ENCODE measurements at places on chromosomes 16 and 17.
A peak's percentile ranks its signal among the peaks of the same experiment; 100 is the strongest.

DNA sequence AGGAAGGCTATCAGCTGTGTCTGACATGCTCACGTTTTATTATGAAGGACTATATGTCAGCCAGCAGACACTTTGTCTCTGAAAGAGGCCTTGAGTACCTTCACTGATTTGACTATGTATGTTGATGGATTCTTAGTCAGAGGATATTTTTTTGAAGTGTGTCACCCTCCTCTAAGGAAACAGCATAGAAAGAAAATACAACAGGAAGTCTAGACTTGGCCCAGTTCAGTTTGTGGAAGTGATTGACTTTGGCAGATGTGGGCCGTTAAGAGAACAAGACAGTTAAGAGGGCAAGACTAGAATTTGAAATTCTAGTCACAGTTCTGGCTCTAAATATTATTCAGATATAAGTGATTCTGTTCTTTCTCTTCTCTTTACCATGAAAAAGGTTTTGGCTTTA, 471.5 kb downstream of the CDH8 start:
- no peak for DNase-seq

DNA sequence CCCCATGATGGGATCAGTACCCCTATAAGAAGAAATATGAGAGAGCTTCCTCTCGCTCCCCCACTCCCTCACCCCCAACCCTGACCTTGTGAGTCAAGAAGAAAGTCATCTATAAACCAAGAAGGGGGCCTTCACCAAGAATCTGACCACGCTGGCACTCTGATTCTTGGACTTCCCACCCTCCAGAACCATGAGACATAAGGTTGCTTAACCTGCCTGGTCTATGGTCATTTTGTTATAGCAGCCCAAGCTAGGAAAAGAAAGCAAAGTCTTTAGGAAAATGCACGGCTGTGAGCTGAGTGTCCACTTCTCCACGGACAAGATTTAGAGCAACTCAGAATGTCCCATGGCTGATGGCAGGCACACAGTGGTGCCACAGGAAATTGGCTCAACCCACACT, 333.5 kb downstream of the SOX9 start:
- DNase-seq, result no peak

DNA sequence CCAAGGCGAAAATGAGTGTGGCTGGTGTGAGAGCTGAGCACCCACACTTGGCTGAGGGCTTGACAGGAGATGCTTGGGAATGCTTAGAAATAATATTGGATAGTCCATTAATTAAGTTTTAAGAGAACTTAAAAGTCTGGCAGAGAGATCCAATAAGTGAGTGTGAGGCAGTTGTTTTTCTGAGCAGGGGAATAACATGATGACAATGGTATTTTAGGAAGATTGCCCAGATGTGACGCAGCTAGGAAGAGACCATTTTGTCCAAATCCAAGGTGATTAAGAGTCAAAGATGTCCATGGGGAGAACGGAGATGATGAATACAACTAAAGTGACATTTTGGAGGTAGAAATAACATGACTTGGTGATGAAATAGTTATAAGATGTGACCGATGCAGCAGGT, 102.8 kb upstream of the AXIN2 start:
- peak; percentile 28 for DNase-seq

GRCh38 chr16:59210955-59211541, 476.9 kb upstream of the GOT2 start:
- peak; percentile 10 for DNase-seq

DNA sequence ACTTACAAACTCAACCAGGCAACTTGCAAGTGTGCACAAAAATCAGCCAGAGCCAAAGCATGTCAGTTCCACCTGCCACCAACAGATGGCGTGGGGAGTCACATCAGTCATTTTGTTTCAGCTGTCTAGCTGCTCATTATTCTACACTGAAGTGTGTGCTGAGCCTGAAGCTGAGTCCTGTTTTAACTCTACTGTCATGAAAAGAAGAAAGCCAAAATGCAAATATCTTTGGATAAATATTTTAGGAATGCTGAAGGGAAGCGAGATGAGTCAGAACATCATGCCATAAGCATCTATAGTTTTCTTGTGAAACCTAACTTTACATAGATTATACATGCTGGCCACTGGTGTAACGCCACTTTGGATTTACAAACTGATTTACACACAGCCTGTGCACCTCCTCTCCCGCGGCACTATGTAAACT, 172.6 kb downstream of the CDK5R1 start:
- DNase-seq, result peak; percentile 73

GRCh38 chr16:89319886-89320781, 102.6 kb downstream of the ZNF778 start:
- peak; percentile 91 for DNase-seq

- DNase-seq, result peak; percentile 71
Observed at GRCh38 chr17:72184805-72185204, 64.0 kb downstream of the SOX9 start.

- no peak for DNase-seq
Observed at GRCh38 chr16:72129976-72130656, 36.5 kb downstream of the DHX38 start.

DNA sequence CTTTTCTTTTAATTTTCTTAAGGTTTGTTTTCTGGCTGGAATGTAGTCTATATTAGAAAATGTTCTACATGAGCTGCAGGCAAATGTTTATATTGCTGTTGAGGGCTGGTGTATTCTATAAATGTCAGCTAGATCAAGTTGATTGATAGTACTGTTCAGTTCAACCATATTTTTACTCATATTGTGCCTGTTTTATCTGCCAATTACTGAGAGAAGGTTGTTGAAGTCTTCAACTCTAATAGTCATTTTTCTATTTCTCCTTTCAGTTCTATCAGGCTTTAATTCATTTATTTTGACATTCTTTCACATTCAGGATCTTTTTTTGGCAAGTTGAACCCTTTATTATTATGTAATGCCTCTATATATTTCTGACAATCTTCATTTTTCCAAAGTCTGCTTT, 93.2 kb upstream of the HS3ST3A1 start:
- DNase-seq, result no peak

GRCh38 chr17:30840771-30841170, 9.0 kb downstream of the ATAD5 start:
- DNase-seq, result no peak

DNA sequence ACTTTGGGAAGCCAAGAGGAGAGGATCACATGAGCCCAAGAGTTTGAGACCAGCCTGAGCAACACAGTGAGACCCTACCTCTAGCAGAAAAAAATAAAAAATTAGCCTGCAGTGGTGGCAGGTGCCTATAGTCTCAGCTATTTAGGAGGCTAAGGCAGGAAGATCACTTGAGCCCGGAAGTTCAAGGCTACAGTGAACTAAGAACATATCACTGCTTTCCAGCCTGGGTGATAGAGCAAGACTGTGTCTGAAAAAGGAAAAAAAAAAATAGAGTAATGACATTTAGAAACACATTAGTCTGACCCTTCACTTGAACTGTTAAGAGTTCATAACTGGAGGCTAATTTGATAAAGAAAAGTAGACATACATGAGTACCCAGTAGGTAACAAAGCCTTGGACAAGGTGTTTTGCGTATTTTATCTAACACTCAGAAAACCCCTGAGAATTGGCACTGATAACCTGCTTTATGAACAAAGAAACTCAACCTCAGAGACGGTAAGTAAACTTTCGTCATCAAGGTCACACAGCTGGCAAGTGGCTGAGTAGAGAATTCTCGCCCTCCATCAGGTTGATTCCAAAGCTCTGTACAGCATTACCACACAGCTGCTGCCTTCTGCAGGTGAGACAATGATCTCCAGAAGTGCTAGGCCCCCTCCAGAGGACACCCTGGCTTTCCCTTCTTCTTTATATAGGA, 101.1 kb downstream of the SMG6 start:
- DNase-seq, result no peak

DNA sequence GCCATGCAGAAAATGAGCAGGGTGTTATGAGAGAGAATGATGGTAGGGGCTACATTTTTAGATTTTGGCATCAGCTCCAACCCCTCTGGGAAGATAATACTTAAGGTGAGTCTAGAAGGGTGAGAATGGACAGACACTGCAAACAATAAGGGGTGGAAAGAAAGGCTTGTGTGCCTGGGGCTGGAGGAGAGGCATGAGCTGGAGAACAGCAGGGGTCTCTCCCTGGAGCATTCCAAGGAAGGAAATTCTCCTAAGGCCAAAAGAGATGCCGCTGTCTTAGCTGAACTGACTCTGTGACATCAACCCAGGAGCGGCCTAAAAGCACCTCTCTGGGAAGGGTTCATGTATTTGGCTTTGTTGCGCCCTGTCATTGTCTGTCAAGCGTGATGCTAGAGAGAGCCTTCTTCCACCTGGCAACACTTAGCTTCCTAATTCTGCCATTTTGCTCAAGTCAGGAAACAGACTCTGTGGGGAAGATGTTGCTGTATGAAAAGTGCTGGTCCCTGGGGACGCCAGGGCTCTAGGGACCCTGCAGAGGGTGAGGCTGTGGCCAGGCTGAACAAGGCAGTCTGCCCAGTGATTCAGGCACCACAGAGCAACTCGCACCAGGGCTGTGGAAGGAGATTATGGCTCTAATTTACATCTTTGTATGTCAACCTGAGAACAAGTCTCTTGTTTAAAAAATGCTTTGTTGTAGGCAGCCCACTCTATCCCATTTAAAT, 225.7 kb downstream of the CBLN1 start:
- no peak for DNase-seq

GRCh38 chr17:7561028-7561575, 617 bp upstream of the SENP3 start:
- peak; percentile 90 for DNase-seq

GRCh38 chr16:74583926-74584666, 22.8 kb downstream of the GLG1 start:
- no peak for DNase-seq

DNA sequence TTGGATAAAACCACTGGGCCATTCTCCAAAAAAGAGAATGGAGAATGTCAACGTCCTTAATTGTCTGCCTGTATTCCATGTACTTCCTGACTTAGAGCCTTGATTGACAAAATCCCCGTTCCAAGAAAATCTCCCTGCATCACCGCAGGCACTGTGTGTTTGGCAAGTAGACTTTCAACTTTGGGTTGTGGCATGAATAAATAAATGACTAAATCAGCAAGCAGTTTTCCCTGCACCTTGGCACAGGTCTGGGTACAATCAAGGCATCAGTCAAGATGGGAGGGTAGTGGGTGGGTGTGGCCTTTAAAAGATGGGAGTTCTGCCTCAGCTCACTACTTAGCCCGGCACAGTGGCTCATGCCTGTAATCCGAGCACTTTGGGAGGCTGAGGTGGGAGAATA, 248.5 kb upstream of the RPL38 start:
- DNase-seq, result no peak

GRCh38 chr17:1645207-1646171, at the start of gene SCARF1:
Gene SCARF1, minus strand, starts transcription at chr17:1645732. Its CDS starts 35 bp downstream, at chr17:1645697.
- no peak for DNase-seq

DNA sequence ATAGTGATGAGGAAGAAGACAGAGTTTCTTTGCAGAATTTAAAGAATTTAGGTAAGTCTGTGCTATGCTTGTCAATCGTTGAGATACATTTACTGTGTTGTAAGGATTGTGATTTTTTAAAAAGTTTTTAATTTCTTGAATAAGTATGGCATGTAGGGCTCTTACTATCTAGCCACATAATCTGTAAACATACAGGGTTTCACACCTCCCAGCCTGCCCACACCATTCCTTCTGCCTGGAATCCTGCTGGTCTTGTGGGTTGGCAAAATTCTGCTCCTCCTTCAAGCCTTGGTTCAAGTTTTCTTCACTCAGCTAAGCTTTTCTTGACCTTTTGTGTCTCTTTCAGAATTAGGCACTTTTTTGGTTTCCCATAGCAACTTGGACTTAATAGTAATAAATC, 7.5 kb downstream of the ZNHIT3 start:
- DNase-seq, result no peak

GRCh38 chr17:55174133-55174532, 90.6 kb upstream of the HLF start:
- DNase-seq, result no peak

- no peak for DNase-seq
Observed at GRCh38 chr16:50441486-50442157, 72.8 kb upstream of the BRD7 start.

DNA sequence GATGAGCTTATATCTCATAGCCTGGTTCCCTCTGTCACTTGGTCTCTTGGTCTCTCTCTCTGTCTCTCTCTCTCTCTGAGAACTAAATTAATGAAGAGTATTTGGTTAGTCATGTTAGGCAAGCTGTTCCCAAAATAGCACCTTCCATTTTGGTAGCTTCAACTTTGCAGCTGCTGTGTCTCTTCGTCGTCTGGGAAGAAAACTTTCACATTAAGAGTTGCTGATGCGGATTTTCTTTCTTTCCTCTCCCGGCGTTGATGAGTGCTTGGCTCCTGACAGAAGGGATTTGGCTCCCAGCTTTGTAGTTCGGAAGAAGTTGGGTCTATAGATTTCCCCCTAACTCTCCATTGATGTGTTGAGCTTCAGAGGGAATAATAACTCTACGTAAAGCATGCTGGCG, at the start of gene RBFOX1:
RBFOX1 (plus strand) TSS at position 235 of the 400 bp plus-strand sequence.
- DNase-seq, result no peak

DNA sequence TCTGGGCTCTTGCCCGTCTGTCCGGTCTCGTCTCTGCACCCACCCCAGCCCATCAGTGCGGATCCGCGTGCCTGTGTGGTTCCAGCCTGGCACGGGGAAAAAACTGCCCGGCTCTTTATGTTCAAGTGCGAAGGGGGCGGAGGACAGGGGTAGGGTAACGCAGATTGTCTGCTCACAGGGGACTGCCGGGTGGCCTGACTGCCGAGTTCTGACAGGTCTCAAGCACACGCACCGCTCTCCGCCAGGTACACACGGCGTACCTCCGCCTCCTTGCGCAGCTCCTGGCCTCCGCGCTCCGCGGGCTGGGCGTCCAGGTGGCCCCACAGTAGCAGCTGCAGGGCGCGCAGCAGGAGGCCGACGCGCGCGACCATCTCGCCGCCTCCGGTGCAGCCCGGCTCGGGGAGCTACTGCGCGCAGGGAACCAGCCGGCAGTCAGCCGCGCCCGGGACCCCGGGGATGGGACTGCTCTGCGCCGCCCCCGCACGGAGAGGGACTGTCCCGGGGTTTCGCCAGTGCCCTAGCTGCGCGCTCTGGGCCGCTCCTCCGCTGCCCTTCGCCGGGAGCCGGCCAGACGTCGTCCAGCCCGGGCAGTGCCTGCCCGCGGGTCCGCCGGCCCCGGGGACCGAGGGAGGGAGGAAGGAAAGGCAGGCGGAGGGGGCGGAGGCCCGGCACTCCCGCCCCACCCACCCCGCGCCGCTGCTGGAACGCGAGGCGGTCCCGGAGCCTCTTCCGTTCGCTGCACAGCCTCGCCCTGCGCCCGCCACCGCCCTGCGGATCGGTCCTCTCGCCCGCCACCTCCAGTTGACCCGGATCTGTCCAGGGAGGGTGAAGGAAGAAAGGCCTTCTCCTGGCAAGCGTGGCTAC, at the start of gene MMP28:
MMP28 (minus strand) TSS at position 635 of the 864 bp plus-strand sequence; CDS start at position 371, 264 bp downstream.
- no peak for DNase-seq

- DNase-seq, result no peak
Observed at GRCh38 chr17:65001409-65002045, 55.0 kb downstream of the GNA13 start.

DNA sequence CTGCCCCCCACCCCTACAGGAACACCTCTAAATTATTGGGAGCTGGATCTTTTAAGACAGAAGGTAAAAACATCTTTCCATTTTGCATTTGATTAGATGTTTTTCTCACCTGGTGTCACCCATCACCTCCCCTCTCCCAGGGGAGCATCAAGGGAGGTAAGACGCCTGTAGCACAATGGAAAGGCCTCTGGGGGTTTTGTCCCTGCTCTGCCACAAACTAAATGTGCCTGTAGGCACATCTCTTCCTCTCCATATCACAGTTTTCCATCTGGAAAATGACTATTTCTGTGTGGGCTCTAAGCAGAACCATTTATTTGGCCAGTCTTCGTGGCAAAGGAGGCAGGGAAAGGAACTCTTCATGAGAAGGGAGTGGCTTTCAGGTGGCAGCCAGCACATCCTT, 76.6 kb downstream of the GNAO1 start:
- no peak for DNase-seq

GRCh38 chr16:79298894-79299799, 301.4 kb downstream of the MAF start:
- DNase-seq, result no peak

- no peak for DNase-seq
Observed at GRCh38 chr16:56647641-56648431, 3.9 kb upstream of the MT1B start.

Measured in cardiac fibroblast (primary cell).